ENCODE measurements at places on chromosomes 16 and 17. TPM values are rescaled to one million over a fixed set of nuclear protein-coding genes. Genes with fewer than 3 reads are reported as not detected.

GRCh38 chr17:54883939-54884338, 16.7 kb upstream of the TOM1L1 start:
- H3K27ac ChIP-seq = no peak overlapping the region
- no peaks in the 10 kb centered on the region for H3K27me3 ChIP-seq
- no peak overlapping the region for H3K4me3 ChIP-seq
- H3K36me3 ChIP-seq = no peaks in the 10 kb centered on the region
- DNase-seq = no peak
- H3K4me1 ChIP-seq = no peaks in the 10 kb centered on the region

- no peaks in the 10 kb centered on the region for H3K4me1 ChIP-seq
- DNase-seq = no peak
- H3K36me3 ChIP-seq = no peaks in the 10 kb centered on the region
- H3K4me3 ChIP-seq = no peak overlapping the region
- H3K27me3 ChIP-seq = peaks cover 8% of the 10 kb centered on the region
- H3K27ac ChIP-seq = no peak overlapping the region
Observed at GRCh38 chr17:68697850-68698361, 96.7 kb upstream of the FAM20A start.

DNA sequence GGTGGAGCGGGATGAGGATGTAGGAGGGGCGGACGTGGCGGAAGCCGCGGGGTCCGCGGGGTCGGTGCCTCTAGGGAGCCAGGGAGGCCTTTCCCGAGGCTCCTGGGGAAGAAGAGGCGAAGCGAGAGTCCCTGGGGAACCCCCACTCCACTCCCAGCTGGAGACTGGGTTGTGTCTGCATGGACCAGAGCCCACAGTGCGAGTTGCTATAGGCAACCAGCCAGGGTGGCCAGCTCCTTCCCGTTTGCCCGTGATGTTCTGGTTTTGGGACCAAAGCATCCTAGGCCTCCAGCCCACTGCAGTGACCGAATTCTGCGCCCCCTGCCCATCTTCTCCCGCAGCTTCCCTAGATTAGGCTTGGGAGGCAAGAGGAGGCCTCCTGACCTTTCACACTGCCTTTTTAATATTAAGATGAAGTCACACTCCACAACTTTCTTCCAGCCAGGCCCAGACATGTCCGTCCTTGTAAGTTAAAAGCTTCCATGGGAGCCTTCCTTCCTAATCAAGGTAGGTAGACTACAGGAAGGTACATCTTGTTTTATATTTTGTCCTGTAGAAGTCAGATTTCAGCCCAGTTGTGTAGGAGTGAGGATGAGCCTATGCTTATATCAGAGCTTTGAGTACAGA, 469 bp downstream of the AMZ2 start:
- peak overlapping the region; percentile 97 for H3K27ac ChIP-seq
- peak overlapping the region; percentile 77 for H3K4me3 ChIP-seq
- H3K36me3 ChIP-seq = peaks cover 27% of the 10 kb centered on the region
- no peak for DNase-seq
- no peaks in the 10 kb centered on the region for H3K27me3 ChIP-seq
- H3K4me1 ChIP-seq = peaks cover 8% of the 10 kb centered on the region

FZD2 gene
- 0.38 TPM for total RNA-seq

ALOXE3 gene
- 0.20 TPM for total RNA-seq

WNT3 gene
- 0.12 TPM for total RNA-seq

- no peak overlapping the region for H3K27ac ChIP-seq
- H3K27me3 ChIP-seq = no peaks in the 10 kb centered on the region
- DNase-seq = no peak
- no peaks in the 10 kb centered on the region for H3K4me1 ChIP-seq
Observed at GRCh38 chr17:4573669-4574068, 10.7 kb upstream of the SMTNL2 start.

DNA sequence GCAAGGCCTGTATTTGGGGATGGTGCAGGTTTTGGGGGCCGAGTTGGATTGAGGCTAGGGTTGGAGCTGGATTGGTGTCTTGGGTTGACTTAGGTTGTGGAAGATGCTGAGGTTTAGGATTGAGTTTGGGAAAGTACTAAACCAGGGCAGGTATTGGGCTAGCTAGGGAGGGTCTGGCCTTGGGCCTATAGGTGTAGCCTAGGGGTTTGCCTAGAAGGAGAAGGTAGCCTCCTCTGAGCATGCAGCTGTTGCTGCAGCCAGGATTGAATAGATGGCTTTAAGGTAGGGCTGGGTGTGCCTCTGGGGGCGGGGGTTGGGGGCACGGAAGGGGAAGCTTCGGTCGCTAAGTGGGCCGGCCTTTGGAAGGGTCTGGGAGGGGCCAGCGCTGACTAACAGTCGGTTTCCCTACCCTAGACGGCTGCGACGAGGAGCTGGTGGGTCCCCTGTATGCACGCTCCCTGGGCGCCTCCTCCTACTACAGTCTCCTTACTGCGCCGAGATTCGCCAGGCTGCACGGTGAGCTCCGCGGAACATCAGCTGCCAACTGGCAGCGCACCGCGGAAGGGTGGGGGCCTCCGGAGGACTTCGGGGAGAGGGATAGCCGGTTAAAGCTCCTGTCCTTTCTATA, 1.2 kb downstream of the CNTNAP1 start:
- H3K4me1 ChIP-seq = peaks cover 51% of the 10 kb centered on the region
- no peak overlapping the region for H3K4me3 ChIP-seq
- H3K36me3 ChIP-seq = no peaks in the 10 kb centered on the region
- H3K27ac ChIP-seq = no peak overlapping the region

DNA sequence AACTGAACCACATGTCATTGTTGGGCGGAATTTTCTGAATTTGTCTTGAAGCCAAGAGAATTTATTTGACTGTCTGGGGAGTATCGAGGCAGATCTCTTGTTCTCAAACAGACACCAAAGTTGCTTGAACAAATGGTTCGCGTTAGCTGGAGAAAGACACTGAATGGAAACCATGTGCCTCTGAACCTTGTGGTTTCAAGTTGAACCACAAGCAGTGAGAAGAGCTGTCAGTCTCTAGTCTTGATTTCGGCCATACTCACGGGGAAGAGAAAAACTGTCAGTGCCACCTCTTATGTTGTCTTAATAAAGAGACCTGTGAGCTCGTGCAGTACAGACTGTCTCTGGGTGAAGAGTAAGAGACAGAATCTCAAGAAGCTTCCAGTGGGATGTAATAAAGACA, 886.5 kb upstream of the SOX9 start:
- H3K36me3 ChIP-seq = no peaks in the 10 kb centered on the region
- DNase-seq = no peak
- no peak overlapping the region for H3K27ac ChIP-seq
- H3K4me1 ChIP-seq = no peaks in the 10 kb centered on the region
- H3K4me3 ChIP-seq = no peak overlapping the region

AXIN2 gene
- total RNA-seq = 40.2 TPM

- H3K4me3 ChIP-seq = no peak overlapping the region
- no peak overlapping the region for H3K27ac ChIP-seq
- peaks cover 5% of the 10 kb centered on the region for H3K36me3 ChIP-seq
- DNase-seq = no peak
- H3K4me1 ChIP-seq = peaks cover 32% of the 10 kb centered on the region
- no peaks in the 10 kb centered on the region for H3K27me3 ChIP-seq
Observed at GRCh38 chr16:17305694-17306093, 165.1 kb downstream of the XYLT1 start.

DNA sequence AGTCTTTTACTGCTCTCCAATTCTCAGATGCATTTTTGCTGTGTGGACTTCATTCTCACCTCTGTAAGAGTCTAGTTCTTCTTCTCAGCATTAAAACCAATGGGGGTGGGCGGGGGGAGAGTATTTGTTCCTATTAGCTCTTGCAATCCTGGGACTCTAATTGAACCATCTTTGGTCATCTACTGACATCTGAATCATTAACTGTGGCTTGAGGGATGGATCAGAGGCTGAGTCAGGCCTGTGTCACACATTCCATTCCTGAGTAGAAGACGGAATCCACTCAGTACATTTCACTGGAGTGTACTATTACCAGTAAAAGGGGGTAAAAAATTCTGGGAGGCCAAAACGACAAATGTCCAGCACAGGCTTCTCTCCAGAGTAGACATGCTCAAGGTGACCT, 12.8 kb upstream of the ZNF23 start:
- H3K4me3 ChIP-seq = no peak overlapping the region
- DNase-seq = no peak
- H3K4me1 ChIP-seq = no peaks in the 10 kb centered on the region
- no peaks in the 10 kb centered on the region for H3K27me3 ChIP-seq

SYT17 gene
- 0.38 TPM for total RNA-seq

DOC2B gene
- not detected for total RNA-seq

- no peak for DNase-seq
- no peaks in the 10 kb centered on the region for H3K27me3 ChIP-seq
- peaks cover 5% of the 10 kb centered on the region for H3K4me1 ChIP-seq
- no peaks in the 10 kb centered on the region for H3K36me3 ChIP-seq
- H3K27ac ChIP-seq = no peak overlapping the region
Observed at GRCh38 chr16:81592353-81592866, 147.8 kb downstream of the CMIP start.

TPSG1 gene
- not detected for total RNA-seq

AOC2 gene
- total RNA-seq = 2.2 TPM

- H3K4me3 ChIP-seq = no peak overlapping the region
- no peaks in the 10 kb centered on the region for H3K4me1 ChIP-seq
- H3K36me3 ChIP-seq = peaks cover 84% of the 10 kb centered on the region
- H3K27me3 ChIP-seq = no peaks in the 10 kb centered on the region
- DNase-seq = no peak
Observed at GRCh38 chr16:15033309-15033707, 22.6 kb downstream of the NTAN1 start.

ZPBP2 gene
- total RNA-seq = not detected

DNA sequence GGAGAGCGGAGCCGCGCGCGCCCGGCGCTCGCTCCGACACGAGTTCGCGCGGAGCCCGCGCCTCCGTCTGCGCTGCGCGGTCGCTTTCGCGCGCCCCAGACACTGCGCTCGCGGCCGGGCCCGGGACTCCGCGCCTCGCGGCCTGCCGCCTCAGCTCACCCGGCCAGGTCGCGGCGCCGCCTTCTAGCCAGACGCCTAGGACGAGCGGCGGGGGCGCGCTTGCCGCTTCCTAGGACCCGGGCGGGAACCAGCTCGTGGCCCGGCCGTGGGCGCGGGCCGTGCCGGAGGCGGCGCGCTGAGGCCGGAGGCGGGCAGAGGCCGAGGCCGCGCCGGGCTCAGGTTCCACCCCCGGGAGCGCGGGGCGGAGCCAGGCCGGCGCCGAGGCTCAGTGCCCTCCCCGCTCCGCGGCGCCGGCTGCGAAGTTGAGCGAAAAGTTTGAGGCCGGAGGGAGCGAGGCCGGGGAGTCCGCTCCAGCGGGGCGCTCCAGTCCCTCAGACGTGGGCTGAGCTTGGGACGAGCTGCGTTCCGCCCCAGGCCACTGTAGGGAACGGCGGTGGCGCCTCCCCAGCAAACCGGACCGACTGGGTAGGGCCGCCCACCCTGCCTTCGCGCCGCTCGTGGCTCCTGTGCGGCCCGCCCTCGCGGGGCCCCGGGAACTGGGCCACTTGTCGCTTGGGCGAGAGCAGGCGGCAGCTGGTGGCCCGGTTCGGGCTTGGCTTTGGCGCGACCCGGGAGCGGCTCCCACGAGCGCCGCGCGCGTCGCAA, at the start of gene SPHK1:
Gene SPHK1, plus strand, starts transcription at position 388 of the 765 bp plus-strand sequence. CDS start 1,036 bp downstream, outside the sequence.
- H3K4me3 ChIP-seq = peak within 1 kb of the TSS; percentile 84
- peaks cover 10% of the 10 kb centered on the region for H3K4me1 ChIP-seq
- H3K27me3 ChIP-seq = peaks cover 33% of the 10 kb centered on the region
- DNase-seq = no peak
- H3K36me3 ChIP-seq = no peaks in the 10 kb centered on the region

DNA sequence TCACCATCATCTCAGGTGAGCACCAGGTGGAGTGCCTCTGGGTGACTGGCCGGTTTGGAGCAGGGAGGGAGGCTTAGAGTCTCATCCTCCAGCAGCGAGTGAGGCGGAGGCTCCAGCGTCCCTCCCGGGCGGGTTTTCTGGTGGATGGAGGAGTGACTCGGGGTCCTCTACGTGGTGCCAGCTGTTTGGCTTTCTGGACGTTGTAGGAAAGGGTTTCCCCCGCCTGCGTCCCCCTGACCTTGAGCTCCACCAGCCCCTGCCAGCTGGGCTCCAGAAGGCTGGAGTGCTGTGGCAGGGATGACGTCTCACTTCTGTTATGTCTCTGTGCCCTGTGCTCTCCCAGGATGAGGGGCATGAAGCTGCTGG, 522 bp downstream of the DNASE1 start:
- DNase-seq = no peak
- peaks cover 62% of the 10 kb centered on the region for H3K36me3 ChIP-seq
- no peaks in the 10 kb centered on the region for H3K27me3 ChIP-seq

- H3K27ac ChIP-seq = no peak overlapping the region
- no peak overlapping the region for H3K4me3 ChIP-seq
- no peak for DNase-seq
- H3K4me1 ChIP-seq = no peaks in the 10 kb centered on the region
- no peaks in the 10 kb centered on the region for H3K36me3 ChIP-seq
- no peaks in the 10 kb centered on the region for H3K27me3 ChIP-seq
Observed at GRCh38 chr17:49093131-49093530, 39.4 kb upstream of the B4GALNT2 start.

GRCh38 chr16:50666658-50667496, 14.2 kb downstream of the SNX20 start:
- peaks cover 6% of the 10 kb centered on the region for H3K4me1 ChIP-seq
- H3K4me3 ChIP-seq = peak overlapping the region; percentile 26
- peak overlapping the region; percentile 73 for H3K27ac ChIP-seq
- DNase-seq = peak; percentile 46
- H3K36me3 ChIP-seq = peaks cover 12% of the 10 kb centered on the region
- no peaks in the 10 kb centered on the region for H3K27me3 ChIP-seq

GRCh38 chr16:77860953-77861352, 72.6 kb downstream of the VAT1L start:
- no peaks in the 10 kb centered on the region for H3K4me1 ChIP-seq
- no peak overlapping the region for H3K4me3 ChIP-seq
- no peaks in the 10 kb centered on the region for H3K27me3 ChIP-seq
- no peak for DNase-seq
- H3K27ac ChIP-seq = no peak overlapping the region

KRT40 gene
- total RNA-seq = not detected

GRCh38 chr17:79825580-79825921, 13.7 kb downstream of the CBX4 start:
- DNase-seq = no peak
- H3K27ac ChIP-seq = no peak overlapping the region
- H3K27me3 ChIP-seq = peaks cover 27% of the 10 kb centered on the region
- no peak overlapping the region for H3K4me3 ChIP-seq
- H3K36me3 ChIP-seq = no peaks in the 10 kb centered on the region
- H3K4me1 ChIP-seq = peaks cover 10% of the 10 kb centered on the region

KRTAP4-4 gene
- not detected for total RNA-seq

DNA sequence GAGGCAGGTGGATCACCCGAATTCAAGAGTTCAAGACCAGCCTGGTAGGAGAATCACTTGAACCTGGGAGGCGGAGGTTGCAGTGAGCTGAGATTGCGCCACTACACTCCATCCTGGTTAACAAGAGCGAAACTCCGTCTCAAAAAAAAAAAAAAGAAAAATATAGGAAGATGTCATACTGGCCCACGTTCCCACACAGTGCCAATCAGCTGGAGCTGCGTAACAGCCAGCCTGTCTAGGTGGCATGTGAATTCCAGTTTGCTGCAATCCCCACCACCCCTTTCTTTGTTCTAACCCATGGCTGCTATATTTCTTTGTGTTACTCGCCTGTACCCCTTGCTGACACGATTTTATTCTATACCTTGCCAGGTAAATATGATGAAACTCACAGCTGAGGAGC, 7.5 kb downstream of the NFATC2IP start:
- H3K4me1 ChIP-seq = no peaks in the 10 kb centered on the region
- H3K4me3 ChIP-seq = no peak overlapping the region
- no peak for DNase-seq
- no peak overlapping the region for H3K27ac ChIP-seq
- no peaks in the 10 kb centered on the region for H3K27me3 ChIP-seq

HOXB13 gene
- total RNA-seq = 0.13 TPM

GRCh38 chr16:8892101-8892575, 10.0 kb downstream of the LITAFD start:
- no peak for DNase-seq
- H3K36me3 ChIP-seq = peaks cover 62% of the 10 kb centered on the region
- H3K4me3 ChIP-seq = no peak overlapping the region
- H3K4me1 ChIP-seq = peaks cover 18% of the 10 kb centered on the region
- no peaks in the 10 kb centered on the region for H3K27me3 ChIP-seq
- peak overlapping the region; percentile 67 for H3K27ac ChIP-seq
